ENCODE measurements at places on chromosomes 2 and 18. TPM values are rescaled to one million over a fixed set of nuclear protein-coding genes. Genes with fewer than 3 reads are reported as not detected.

GRCh38 chr2:99552529-99552928, 62.7 kb upstream of the REV1 start:
- no peak overlapping the region for H3K4me3 ChIP-seq
- no peaks in the 10 kb centered on the region for H3K4me1 ChIP-seq
- H3K27me3 ChIP-seq, result no peaks in the 10 kb centered on the region
- peaks cover 20% of the 10 kb centered on the region for H3K36me3 ChIP-seq
- no peak overlapping the region for H3K27ac ChIP-seq
- DNase-seq, result no peak

- no peaks in the 10 kb centered on the region for H3K27me3 ChIP-seq
- no peak overlapping the region for H3K4me3 ChIP-seq
- H3K4me1 ChIP-seq, result peaks cover 11% of the 10 kb centered on the region
- no peak for DNase-seq
- no peaks in the 10 kb centered on the region for H3K36me3 ChIP-seq
- H3K27ac ChIP-seq, result no peak overlapping the region
Observed at GRCh38 chr2:206802654-206803514, 37.5 kb downstream of the FASTKD2 start.

DNA sequence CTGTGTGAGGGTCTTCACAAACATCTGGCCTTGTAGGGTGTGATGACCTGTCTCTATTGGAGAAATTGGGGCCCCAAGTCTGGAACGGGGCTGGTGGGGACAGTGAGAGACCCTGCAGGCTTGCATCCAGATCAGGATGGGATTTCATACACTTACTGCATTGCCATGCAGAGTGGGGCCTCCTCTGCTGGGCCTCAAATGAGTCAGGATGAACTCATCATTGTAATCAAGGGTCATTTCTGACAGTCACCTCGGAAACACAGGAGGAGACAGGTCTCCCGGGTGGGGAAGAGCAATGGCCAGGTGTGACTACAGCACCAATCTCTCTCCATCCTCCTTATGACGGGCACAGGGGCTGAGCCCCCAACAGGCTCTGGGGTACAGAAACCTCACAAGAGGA, 48.1 kb upstream of the GALR1 start:
- no peak for DNase-seq
- no peaks in the 10 kb centered on the region for H3K36me3 ChIP-seq
- no peaks in the 10 kb centered on the region for H3K27me3 ChIP-seq
- no peaks in the 10 kb centered on the region for H3K4me1 ChIP-seq
- no peak overlapping the region for H3K27ac ChIP-seq

DNA sequence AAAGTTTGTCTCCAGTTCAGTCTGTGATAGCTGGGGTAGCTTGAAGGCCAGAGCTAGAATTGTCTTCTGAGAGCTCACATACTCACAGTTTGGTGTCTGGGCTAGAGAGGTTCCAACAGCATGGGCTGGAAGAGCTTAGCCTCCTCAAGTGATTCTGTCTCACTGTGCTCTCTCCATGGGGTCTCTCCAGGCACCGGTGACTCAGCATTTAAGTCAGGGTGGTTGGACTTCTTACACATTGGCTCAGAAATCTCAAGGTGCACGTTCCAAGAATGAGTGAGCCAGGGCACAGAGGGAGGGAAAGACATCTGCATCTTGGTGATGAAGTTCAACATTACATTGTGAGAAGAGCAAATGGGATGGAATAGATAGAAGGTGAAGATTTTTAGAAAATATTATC, 207.3 kb upstream of the DDX18 start:
- DNase-seq, result no peak
- H3K36me3 ChIP-seq, result no peaks in the 10 kb centered on the region
- H3K27me3 ChIP-seq, result no peaks in the 10 kb centered on the region
- H3K4me3 ChIP-seq, result no peak overlapping the region

DNA sequence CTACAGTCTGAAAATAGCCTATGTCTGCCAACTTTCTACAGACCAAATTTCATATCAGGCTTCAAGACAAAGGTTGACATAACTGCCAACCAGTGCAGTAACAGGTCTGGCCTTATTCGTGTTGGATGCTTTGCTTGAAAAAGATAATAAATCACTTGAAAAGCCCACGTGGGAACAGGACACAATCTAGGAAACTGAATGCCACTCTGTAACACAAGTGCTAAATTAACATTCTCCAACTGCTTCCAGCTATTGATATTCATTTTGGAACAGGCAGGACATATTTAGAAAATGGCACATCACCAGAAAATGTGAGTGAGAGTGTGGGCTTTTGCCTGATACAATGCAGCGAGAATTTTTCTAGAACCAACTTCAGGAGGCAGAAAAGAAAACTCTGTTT, 165.9 kb upstream of the CCDC150 start:
- no peak overlapping the region for H3K4me3 ChIP-seq
- H3K36me3 ChIP-seq, result no peaks in the 10 kb centered on the region
- H3K27ac ChIP-seq, result no peak overlapping the region
- no peak for DNase-seq
- no peaks in the 10 kb centered on the region for H3K27me3 ChIP-seq
- peaks cover 7% of the 10 kb centered on the region for H3K4me1 ChIP-seq

DNA sequence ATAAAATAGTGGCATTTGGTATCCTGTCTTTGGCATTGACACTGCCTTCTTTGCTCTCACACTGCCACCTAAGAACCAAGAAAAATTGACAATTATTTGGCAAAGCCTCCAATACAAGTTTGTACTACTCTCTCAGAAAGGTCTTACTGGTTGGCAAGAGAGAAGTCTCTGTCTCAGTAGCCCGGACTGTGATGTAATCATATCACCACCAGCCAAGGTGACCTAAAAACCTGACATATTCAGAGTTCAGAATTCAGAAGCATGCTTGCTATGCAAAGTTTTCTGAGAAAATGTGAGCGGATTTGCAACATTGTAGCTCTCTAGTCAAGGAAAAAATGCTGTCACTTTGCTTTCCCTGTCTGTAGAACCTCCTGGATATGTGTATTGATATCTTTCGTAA, 196.0 kb downstream of the CDH7 start:
- H3K27ac ChIP-seq, result no peak overlapping the region
- H3K36me3 ChIP-seq, result no peaks in the 10 kb centered on the region
- H3K4me3 ChIP-seq, result no peak overlapping the region
- no peaks in the 10 kb centered on the region for H3K27me3 ChIP-seq
- H3K4me1 ChIP-seq, result no peaks in the 10 kb centered on the region
- no peak for DNase-seq

GAL3ST2 gene
- total RNA-seq, result 2.2 TPM

MEX3C gene
- total RNA-seq, result 36.3 TPM

DNA sequence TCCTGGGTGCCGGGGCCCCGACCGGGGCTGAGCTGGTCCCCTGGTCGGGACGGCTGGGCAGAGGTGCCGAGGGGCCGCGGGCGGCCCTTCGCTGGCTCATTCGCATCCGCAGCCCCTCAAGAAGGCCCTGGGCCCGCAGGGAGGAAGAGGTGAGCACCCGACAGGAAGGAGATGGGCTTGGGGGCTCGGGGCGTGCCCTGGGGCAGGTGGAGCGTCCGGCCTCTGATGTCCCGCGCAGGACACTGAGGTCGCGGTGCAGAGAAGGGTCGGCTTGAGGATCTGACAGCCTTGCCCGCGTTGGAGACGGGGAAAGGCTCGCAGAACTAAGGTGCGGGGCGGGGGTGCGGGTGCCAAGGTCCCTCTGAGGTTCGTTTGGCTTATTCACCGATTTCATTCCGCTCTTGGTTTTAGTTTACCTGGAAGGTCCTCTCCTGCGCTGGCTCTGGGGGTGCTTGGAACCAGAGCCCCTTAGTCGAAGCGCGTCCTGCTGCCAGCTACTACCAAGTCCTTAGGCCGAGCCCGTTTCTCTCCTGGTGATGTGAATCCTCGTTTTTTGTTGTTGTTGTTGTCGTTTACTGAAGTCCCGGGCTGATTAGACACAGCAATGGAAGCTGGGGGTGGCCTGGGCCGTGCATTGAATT, 18.9 kb upstream of the CD8A start:
- no peak for DNase-seq
- peaks cover 22% of the 10 kb centered on the region for H3K4me1 ChIP-seq
- H3K4me3 ChIP-seq, result peak overlapping the region; percentile 30

CCNT2 gene
- 52.4 TPM for total RNA-seq

TUBB8B gene
- total RNA-seq, result not detected

DNA sequence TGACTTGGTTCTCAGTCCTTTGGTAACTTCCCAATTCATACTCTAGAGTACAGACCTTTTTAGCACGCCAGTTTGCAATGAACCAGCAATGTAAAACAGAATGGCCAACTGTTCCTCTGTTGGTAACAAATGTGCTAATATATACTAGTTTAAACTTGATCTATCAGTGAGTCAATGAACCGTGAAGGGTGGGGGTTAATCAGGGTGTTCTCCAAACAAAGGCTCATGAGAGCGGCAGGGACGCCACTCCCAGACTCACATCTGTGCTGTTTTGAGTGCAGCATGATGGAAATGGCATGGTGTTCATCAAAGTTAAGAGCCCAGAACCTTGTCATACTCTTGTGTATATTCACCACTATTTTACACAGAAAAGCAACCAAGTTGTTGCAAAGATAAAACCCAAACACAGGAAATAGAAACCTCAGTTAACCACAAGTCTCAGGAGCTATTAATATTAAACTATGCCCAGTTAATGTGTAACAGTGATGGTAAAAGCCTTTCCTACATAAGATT, 70.3 kb downstream of the CERKL start:
- H3K36me3 ChIP-seq, result no peaks in the 10 kb centered on the region
- no peak for DNase-seq
- no peaks in the 10 kb centered on the region for H3K4me1 ChIP-seq
- H3K27me3 ChIP-seq, result no peaks in the 10 kb centered on the region
- H3K4me3 ChIP-seq, result no peak overlapping the region

DNA sequence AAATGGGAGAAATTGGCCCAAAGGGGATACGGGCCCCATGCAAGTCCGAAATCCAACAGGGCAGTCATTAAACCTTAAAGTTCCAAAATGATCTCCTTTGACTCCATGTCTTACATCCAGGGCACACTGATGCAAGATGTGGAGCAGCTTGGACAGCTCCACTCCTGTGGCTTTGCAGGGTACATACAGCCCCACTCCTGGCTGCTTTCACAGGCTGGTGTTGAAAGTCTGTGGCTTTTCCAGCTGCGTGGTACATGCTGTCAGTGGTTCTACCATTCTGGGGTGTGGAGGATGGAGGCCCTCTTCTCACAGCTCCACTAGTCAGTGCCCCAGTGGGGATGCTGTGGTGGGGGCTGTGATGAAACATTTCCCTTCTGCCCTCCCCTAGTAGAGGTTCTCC, 8.6 kb upstream of the TMX3 start:
- H3K36me3 ChIP-seq, result no peaks in the 10 kb centered on the region
- H3K27ac ChIP-seq, result no peak overlapping the region
- H3K27me3 ChIP-seq, result no peaks in the 10 kb centered on the region
- no peak for DNase-seq

Measured in thoracic aorta (tissue), 2 donors.